ENCODE measurements at places on chromosomes 3 and 15.

DNA sequence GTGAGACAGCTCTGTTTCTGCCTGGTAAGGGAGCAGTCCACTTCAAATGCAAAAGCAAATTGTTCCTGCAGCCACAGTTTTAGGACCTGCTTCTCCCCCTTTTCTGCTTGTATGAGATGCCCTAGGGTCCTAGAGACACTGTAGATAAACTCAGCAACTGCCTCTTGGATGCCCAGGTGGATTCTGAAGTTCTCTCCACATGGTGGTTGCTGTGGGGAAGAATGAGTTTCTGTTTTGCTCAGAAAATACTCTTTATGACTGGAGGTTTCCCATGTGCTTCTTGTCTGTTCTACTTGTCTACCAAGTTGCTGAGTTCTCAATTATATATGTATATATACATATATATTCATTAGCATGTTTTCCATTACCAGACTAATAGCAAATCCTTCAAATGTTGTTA is 5.6 kb upstream of the ZNF80 start:
- DNase-seq = no peak

GRCh38 chr3:107931326-107931725 is 159.5 kb downstream of the CD47 start:
- DNase-seq = no peak

DNA sequence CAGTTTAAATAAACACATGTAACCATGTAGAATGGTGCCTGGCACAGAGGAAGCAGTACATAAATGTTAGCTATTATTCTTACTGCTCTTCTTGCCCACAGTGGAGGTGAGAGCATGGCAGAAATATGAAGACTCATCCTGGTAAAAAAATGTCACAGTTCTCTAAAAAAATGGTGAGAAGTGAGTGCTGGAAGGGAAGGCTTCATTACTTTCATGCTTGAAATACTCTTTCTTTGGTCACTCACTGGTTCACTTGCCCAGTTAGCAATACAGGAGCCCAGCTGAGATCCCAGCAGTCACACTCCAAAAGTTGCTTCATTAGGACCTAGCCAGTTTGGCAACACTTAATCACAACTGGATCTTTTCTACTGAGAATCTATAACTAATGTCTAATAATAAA is 1017.2 kb downstream of the TUSC7 start:
- DNase-seq = no peak

GRCh38 chr3:119349354-119350041 is 55.3 kb downstream of the ARHGAP31 start:
- no peak for DNase-seq

DNA sequence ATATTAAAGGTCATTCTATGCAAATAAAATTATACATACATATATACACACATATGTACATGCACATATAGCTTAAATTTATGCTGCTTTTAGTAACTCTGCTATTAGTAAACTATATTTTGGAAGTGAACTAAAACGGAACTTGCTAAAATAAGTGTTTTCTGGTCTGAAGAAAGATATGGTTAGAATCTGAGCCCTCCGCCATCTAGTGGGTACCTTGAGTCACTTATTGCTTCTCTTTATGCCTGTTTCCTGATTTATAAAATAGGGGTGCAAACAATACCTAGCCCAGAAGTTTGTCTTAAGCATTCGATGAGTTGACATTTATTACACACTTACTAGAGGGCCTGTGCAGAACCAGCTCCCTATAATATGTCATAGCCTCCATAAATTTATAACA is 255.7 kb downstream of the CNTN6 start:
- no peak for DNase-seq

- no peak for DNase-seq
Observed at GRCh38 chr3:29890801-29891200, 609.9 kb downstream of the RBMS3 start.

DNA sequence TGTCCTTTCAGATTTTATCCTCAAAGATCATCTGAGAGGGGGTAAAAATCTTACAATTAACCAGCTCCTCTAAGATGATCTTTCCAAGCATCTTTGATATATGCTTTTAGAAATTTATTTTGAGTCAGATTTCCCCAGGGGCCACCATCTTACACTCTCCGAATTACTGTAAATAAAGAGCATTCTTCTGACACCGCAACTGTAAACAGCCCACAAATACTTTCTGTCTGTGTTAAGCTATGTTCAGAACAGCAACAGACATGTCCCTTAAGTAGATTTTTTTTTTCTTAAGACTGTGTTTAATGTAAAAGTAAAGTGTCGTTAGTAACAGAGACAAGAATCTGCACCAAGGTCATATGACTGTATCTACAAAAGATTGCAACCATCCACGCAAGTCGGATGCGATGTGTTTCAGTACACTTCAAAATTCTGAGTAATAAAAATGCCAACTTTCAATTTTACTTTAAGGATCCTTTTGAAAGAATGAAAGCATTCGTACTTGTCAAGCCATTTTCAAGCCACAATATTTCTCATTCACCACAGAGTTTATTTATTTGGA is 159.0 kb upstream of the KCNH8 start:
- DNase-seq = no peak
